NCI-H1417 treated with DMSO at 0.1 percent for 48 hours (cell line): ENCODE measurements at places on chromosomes 16 and 17.
A peak's percentile ranks its signal among the peaks of the same experiment; 100 is the strongest.

GRCh38 chr16:73126525-73126853 lies 78.6 kb upstream of the ZFHX3 start:
- DNase-seq, result no peak

- no peak for DNase-seq
These were observed 593.5 kb upstream of the SOX9 start for GRCh38 chr17:71527311-71527710.

DNA sequence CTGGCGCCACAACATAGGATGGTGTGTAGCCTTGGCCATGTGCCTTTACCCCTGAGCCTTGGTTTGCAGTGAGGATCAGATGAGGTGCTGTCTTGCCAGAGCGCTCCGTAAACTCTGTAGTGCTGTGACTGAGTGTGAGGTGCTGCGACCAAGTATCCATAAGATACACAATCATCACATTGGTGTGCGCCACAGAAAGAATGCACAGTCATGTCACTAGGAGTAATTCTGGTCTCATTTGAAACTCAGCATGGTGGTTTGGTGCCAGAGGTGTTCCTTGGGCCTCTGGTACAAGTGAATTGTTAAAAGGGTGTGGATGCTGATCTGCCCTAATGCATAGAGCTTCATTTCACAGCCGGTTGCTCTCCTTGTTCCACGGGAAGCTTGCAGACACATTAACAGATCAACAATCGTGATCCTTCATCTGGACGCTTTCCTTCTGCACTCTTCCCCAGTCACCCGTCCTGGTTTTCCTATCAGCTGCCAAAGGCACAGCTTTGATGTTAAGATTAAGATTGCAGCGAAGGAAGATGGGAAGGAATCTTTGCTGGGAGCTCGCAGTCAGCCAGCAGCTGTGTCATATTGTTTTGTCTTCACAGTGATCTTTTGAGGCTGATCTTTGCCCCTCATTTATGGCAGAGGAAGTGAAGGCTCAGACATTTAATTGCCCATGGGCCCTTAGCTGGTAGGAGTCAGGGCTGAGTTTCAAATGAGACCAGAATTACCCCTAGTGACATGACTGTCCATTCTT lies 79.1 kb downstream of the KSR1 start:
- no peak for DNase-seq

DNA sequence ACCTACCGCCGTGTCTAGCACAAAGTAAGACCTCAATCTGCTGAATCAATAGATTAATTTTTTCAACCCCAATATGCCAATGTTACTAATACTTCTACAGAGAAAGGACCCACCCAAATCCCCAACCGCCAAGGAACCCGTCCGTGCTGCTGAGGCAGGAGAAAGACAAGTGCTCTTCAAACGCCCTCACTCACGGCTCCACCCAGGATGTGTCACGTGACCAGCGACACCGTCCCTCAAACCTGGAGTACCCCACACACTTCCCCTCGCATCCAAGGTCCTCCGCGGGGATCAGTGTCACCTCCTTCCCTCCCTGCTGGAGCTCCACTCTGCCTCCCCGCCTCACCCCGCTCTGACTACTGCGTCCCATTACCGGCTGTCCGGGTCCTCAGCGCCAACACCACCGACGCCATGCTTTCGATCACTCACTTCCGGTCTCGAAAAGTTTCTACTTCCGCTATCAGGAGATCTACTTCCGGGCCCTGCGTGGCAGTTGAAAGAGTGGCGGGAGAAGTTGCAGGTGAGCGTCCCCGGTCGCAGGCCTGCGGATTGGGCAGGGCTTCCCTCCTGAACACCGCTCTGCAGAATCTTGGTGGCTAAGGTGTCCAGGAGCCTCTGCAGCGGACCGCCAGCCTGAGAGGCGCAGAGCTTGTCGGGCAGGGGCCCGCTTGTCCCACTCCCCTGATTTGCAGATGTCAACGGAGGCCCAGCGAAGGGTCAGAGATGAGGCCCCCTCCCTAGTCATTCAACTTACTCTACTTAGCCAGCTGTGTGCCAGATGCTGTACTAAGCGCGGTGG lies at the start of the genes EME1 and MRPL27:
Gene EME1, plus strand, starts transcription at position 472 of the 799 bp plus-strand sequence. CDS start 1,980 bp downstream, outside the sequence.
Gene MRPL27, minus strand, starts transcription at position 427 of the 799 bp plus-strand sequence. Its CDS starts 14 bp downstream, at position 413.
- DNase-seq, result peak; percentile 73

- DNase-seq, result no peak
These were observed 160.1 kb upstream of the IRX3 start for GRCh38 chr16:54446639-54447038.

DNA sequence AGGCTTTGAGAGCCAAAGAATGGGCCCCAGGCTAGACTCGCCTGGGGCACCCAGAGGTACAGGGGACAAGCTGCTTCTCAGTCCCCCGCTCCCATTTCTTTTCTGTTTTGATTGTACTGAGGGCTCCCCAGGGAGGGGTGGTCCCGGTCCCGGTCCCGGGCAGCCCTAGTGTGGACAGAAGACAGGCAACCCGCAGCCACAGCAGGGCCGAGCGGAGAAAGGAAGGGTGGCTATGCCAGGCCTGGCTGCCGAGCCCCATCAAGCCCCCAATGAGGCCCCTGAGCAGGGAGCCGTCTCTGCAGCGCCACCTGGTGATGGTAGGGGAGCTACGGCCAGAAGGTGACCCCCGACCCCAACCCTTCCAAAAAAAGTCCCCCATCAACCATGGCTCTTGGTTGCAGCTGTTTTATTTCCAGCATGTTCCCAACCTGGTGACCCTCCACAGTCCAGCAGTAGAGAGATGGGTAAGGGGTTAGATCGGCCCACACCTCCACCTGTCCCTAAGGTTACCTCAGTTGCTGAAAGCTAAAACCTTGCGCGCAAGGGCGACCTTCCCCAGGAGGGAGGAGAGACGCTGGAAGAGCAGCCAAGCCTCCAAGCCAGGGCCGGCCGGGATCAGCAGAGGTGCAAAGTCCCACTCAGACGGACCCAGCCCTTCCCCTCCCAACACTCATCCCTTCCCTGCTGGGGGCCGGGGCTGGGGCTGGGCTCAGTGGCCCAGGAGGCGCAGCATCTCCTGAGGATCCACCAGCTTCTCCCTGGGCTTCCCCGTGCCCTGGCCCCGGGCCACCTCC lies 2.6 kb upstream of the GRIN2C start:
- no peak for DNase-seq

DNA sequence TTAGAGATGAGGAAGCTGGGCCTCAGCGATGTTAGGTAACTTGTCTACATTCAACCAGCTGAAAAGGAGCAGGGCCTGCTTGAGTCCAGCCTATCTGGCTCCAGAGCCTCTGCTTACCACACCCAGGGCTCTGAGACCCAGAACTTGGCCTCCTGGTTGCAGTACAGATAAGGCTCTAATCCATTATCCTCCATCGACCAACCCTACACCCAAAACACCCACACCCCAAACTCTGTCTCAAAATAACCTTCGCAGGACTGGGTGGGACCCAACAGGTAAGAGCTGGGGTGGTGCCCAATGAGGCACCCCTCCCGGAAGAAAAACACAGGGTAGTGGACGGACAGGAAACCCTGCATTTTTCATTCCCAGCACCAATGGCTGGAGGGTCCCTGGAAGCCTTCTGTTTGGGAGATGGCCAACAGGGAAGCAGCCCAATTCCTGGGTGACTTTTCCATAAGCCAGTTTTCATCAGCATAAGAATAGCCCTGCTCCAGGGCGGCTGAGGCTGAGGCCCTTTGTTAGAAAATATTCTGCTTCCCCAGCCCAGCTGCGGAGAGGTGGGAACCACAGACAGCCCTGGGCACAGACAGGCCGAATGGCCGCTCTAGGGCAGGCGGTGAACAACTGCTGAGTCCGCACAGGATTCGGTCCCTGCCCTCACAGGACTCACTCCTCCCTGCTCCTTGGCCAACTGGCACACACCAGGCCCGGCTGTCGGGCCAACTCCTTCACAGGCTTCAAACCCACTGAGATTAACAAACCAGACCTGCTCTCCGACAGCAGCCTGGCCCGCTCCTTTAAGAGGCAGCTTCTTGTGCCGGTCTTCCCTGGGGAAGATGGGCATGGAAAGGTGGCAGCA lies 9.8 kb downstream of the SMIM5 start:
- no peak for DNase-seq

- DNase-seq, result no peak
These were observed 3.7 kb downstream of the DUSP14 start for GRCh38 chr17:37493249-37494027.

- no peak for DNase-seq
These were observed 18.2 kb downstream of the LASP1NB start for GRCh38 chr17:38943607-38944006.

DNA sequence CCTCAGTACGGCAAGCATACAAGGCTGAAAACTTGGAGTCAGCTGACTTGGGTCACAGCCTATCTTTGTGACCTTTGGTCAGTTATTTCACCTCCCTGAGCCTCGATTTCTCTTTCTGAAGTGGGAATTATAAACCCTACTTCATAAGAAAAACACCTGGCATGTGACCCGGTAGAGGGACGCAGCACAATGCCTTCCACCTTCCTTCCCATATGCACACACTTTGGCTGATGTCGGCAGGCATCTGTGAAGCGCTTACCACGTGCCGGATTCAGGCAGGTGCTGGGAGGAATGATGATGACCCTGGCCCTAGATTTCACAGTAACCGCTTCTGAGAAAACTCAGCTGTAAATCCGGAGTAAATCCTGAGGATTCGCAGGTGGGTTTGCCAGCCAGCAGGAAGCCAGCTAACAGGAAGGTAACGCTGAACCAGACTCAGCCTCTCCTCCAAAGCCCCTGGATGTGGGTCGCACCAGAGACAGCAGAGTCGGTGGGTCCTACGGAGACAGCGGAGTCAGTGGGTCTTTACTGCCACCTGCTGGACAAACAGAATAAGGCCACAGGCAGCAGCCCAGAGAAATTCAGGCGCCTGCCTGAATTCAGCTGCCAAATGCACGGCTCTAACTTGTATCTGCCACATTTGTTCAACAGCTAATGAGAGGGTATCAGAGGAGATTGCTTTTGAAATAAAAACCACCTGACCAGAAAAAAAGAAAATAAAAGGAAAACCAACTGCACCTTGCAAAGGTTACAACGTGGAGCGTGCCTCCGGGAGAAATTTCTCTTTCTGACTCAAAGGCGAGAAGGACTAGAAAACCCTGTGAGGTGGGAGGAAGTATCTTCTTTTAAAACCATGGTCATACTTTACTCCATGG lies 16.6 kb downstream of the COPRS start:
- peak; percentile 14 for DNase-seq

DNA sequence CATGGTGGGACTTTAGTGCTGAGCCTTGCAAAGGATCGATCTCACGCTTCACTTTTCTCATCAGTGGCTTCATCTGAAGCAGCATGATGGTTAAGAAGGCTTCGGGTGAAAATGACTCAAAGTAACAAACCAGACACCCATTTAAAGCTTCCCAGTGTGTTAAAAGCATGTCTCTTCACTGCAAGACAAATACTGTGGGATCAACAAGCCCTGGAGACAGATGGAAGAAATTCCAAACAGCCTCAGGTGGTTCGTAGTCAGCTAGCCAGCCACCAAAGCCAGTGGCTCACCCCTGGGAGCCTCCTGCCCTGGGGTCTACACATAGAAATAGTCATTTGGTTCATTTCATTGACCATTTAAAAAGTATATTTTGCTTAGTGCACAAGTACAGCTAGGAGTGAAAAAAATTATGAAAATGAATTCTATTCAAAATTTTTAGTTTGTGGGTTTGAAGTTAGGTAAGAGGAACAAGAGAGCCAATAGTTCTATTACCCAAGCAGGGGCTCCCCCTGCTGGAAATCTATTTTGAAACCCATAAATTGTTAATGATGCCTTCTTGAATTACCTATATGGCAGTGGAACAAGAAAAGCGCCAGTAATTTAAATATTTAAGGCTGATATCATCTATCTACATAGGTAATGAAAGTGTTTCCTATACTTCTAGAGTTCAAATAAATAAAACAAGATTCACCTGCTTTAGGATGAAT lies 51.6 kb downstream of the PMP22 start:
- no peak for DNase-seq
